ENCODE measurements at places on chromosomes 7 and 10.

GRCh38 chr7:66146701-66147100 is 32.1 kb downstream of the CRCP start:
- DNase-seq = no peak

- no peak for DNase-seq
These were observed 178.9 kb upstream of the LYZL1 start for GRCh38 chr10:29109707-29110571.

- DNase-seq = peak; percentile 12
These were observed at the start of gene USP54 for GRCh38 chr10:73590881-73591799. TSS of gene USP54 (minus strand) at chr10:73591342. CDS start at chr10:73575658, 15,684 bp downstream.

GRCh38 chr7:117873310-117874190 is at the start of gene CTTNBP2:
TSS of gene CTTNBP2 (minus strand) at chr7:117873441. CDS start at chr7:117873415, 26 bp downstream.
- peak; percentile 52 for DNase-seq

DNA sequence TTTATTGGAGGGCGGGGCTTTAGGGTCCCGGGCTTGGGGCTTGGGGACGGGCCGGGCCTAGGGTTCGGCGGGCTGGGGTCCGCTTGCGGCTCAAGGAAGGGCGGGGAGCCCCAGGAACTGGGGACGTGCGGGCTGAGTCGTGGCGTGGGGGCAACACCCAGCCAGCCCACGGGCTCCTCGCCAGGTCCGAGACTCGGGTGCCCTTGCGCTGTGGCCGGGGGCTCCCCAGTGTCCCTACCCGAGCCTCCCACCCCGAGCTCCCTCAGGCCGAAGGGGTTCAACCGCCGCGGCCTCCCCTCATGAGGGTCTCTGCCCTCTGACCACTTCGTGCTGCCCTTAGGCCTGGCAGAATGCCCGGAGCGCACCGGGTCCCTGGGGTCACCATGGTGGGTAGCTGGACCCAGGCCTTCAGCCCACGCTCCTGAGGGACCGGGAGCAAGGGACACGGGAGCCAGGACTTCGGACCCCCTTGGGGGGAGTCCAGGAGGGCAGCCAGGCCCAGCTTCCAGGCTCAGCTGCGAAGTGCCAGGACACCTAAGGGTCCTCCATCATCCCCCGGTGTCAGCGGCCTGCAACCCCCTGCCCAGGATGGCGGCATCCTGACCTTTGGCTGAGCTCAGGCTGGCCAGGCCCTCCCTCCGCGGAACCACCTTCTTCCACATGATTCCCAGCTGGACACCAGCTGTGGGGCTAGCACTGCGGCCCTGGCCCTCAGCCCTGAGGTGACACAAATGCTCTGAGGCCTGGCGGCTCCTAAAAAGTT is 524 bp upstream of the FUOM start:
- DNase-seq = no peak

DNA sequence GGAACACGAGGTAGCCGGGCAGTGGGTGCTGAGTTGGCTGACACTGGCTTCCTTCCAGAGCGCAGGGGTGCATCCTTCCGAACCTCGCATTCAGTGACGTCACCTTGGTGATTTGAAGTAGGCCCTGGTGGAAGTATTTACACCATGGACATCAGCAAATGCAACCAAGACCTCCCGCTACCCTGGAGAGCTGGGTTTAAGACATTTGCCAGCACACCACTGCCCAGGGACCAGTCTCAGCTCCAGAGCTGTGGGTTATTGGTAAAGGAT is 106.4 kb upstream of the GPR26 start:
- no peak for DNase-seq

- no peak for DNase-seq
These were observed 61.3 kb upstream of the TRIL start for GRCh38 chr7:29019387-29019786.

GRCh38 chr10:5274795-5275194 is 78.2 kb downstream of the AKR1C4 start:
- DNase-seq = no peak

- DNase-seq = no peak
These were observed 27.1 kb downstream of the ZNF775 start for GRCh38 chr7:150406312-150406566.

DNA sequence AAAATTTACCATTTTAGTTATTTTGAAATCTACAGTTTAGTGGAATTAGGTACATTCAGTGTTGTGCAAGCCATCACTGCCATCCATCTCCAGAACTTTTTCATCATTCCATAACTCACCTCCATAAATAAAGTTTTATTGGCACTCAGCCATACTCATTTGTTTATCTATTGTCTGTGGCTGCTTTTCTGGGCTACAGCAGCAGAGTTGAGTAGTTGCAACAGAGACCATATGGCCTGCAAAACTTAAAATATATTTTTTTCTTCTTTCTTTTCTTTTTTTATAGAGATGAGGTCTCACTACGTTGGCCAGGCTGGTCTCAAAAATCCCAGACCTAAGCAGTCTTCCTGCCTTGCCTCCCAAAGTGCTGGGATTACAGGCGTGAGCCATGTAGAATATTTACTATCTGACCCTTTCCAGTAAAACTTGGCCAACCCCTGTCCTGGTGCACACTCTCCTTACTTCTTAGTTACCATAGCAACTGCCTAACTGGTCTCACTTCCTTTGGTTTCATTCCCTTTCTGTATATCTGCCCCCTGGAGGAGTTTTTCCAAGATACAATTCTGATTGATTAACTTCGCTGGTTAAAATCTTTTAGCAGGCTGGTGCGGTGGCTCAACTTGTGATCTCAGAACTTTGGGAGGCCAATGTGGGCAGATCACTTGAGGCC is 133.2 kb downstream of the CUX1 start:
- DNase-seq = no peak

DNA sequence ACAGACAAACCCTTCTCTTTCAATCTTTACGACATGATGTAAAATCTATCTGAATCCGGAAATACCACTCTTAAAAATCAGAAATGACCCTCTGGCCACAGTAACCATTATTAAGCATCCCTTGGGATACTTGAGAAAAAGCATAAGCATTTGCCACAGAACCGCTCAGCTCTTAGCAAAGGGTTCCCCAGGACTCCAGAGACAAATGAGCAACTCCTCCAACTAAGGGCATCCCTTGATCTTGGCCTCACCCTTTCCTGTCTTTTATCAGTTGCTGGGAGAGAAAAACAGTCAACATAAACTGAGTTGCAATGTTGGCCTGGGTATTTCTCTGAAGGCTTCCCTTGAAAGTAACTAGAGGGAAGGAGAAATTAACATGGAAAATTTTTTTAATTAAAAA is 3.5 kb downstream of the PDLIM1 start:
- DNase-seq = no peak

- no peak for DNase-seq
These were observed 939.8 kb downstream of the SORCS1 start for GRCh38 chr10:106224676-106225075.

GRCh38 chr10:71827852-71828251 is 23.2 kb downstream of the PSAP start:
- DNase-seq = no peak

All from nucleus accumbens (tissue), 56 donors.